ENCODE measurements at places on chromosomes 6 and 20. TPM values are rescaled to one million over a fixed set of nuclear protein-coding genes. Genes with fewer than 3 reads are reported as not detected.

Gene WASF1
- total RNA-seq = 8.1 TPM

Gene SERINC3
- 82.7 TPM for total RNA-seq

- no peak for DNase-seq
These were observed 56.8 kb downstream of the CEBPB start for GRCh38 chr20:50247196-50248094.

GRCh38 chr6:158039571-158040050, 57.9 kb downstream of the SYNJ2 start:
- DNase-seq = no peak

DNA sequence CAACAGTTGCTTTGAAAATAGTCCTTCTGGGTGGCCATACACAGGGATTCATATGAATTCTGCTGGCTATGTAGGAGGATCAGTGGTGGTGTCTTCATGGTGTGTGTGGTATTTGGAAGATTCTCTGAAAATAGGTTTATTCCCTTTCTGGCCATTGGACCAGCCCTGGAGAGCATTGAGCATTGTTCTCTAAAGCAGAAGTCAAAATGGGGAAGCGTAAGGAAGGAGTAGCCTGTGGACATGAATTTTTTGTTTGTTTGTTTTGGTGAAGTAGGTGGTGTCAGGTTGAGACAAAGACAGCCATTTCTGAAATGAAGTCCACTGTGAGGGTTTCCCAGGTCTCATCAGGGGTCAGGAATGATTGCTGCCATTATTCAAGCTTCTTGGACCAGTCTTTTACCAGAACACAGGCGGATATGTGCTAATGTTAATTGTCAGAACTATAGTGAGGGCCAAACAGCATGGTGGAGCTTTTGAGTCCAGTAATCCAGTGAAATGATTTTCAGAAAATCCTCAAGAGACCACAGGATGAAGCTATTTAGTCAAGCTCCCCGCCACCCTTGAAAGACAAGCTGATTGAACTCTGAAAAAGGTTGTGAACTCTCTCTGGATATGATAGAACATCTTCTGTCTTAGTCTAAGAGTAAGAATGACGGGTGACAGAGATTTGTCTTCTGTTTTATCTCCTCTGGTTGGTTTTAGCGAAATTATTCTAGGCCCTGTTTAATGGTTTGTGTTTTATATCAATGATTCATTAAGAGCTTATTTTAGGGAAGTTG, 60.0 kb downstream of the DNAH8 start:
- no peak for DNase-seq

DNA sequence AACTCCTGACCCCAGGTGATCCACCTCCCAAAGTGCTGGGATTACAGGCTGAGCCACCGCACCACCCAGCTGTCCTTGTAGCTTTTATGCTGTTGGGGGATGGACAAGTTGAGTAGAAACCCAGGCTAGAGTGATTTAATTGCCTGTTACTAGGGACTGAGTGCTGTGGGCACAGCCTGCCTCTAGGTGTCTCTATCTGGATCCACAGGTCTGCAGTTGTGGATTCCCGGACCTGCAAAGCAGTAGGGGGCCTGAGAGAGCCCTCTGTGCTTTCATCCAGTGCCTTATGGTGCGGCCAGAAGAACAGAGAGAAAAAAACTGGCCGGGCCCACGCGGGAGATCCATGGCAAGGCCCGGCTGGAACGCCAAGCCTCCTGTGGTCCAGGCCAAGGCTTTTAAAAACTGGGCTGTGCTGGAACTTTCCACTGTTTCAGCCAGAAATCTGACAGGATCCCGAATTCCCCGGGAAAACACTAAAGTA, 5.2 kb downstream of the SIRPA start:
- peak; percentile 71 for DNase-seq

Measured in myocyte (in vitro differentiated cells).